Right renal pelvis (tissue), 4 donors: ENCODE measurements at places on chromosomes 2 and 18. TPM values are rescaled to one million over a fixed set of nuclear protein-coding genes. Genes with fewer than 3 reads are reported as not detected.

DNA sequence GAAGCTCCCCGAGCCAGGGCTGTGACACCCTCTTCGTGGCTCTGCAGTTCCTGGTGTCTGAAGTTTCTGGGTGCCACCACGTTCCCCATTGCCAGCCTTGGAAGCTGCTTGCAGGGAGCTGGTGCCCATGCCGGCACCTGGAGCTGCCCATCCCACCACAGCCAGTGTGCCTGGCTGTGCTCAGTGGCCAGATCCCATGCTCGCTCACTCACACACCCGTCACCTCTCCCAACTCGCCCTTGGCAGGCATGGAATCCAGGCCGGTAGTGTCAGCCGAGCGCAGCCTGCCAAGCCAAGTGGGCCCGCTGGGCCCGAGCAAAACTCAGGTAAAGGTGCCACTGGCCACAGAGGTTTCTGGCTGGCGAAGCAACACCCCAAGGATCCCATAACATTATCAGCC lies 370.2 kb downstream of the PTPRM start:
- DNase-seq = no peak

DNA sequence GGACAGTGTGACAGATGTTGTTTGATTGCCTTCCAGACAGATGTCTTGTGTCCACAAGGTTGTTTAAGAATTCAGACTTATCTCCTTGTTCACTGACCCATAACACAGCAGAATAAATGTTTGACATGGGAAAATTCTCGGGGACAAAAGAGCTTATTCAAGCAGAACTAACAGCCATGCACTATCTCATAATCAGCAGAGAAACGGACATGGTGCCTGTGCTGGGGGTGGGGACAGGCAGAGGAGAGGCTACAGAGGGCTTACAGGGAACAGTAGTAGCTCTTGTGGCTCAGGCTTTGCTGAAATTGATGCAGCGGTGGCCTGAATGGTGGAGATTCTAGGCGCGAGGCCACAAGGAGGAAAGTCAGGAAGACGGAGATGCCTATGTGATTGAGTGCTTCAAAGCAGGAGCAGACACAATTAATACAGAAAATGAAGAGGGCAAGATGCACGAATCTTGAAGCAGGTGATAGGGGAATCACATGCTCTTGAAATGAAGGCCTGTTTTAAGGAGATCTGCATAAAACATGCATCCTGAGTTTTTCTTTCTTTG lies 62.0 kb upstream of the CAB39 start:
- no peak for DNase-seq

DNA sequence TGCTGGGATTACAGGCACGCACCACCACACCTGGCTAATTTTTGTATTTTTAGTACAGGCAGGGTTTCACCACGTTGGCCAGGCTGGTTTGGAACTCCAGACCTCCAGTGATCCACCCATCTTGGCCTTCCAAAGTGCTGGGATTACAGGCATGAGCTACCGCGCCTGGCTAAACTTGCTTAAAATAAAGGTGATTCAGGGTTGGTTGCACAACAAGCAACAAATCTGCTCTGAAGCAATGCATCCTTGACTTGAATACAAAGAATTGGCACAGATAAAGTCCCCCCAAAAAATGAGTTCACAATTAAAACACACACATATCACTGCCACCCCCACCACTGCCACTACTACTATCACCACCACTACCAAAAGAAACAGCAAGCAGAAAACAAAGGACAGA lies 34.9 kb downstream of the CCDC88A start:
- no peak for DNase-seq

DNA sequence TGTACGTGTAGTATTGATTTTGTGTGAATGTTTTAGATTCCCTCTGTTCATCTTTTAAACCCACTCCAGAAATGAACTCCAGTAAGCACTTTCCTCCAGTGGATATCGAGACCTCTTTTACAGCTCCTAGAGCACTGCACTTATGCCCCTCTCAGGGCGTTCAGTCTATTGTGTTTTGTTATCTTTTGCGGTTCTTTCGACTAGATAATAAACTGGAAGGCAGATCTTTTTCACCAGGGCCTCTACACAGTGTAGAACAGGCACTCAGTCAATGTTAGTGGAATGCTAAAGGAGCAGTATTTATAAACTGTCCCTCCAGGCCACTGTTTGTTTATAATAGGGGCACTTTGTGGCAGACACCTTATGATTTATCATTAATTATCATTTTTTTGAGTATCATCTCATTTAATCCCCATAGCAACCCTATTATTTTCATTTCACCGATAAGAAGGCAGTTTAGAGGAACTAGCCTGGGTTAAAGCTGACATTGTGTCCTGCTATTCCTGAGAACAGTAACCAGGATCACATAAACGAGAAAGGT lies 742 bp upstream of the SOS1 start:
- no peak for DNase-seq

Gene ERBB4
- polyA plus RNA-seq = 44.8 TPM

Gene DSG4
- 0.09 TPM for polyA plus RNA-seq
